PC-3 (cell line): ENCODE measurements at places on chromosomes 3 and 15.
A peak's percentile ranks its signal among the peaks of the same experiment; 100 is the strongest.

DNA sequence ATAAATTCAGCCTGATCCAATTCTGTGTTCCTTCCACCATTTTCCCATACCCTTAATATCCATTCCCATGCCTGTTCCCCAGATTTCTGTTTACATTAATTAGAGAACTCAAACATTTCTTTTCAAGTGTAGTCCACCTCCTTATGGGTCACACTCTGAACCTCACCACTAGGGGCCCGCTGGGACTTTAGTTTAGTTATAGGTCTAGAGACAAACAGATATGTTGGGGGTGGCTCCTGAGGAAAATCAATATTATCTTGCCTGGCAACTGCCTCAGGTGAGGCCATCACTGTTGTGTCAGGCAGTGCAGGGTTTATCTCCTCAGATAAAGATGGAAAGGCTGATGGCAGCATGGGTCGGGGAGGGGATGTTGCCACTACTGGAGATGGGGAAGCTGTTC lies 72.8 kb downstream of the CLDN1 start:
- DNase-seq, result no peak

GRCh38 chr3:128923576-128923975 lies 44.2 kb downstream of the ACAD9 start:
- DNase-seq, result no peak

GRCh38 chr15:29123171-29123570 lies 146.5 kb downstream of the NSMCE3 start:
- DNase-seq, result no peak

- peak; percentile 13 for DNase-seq
Observed at GRCh38 chr3:46479696-46480095, 15.0 kb upstream of the LTF start.

GRCh38 chr15:56821721-56822425 lies 88.6 kb upstream of the ZNF280D start:
- peak; percentile 69 for DNase-seq

DNA sequence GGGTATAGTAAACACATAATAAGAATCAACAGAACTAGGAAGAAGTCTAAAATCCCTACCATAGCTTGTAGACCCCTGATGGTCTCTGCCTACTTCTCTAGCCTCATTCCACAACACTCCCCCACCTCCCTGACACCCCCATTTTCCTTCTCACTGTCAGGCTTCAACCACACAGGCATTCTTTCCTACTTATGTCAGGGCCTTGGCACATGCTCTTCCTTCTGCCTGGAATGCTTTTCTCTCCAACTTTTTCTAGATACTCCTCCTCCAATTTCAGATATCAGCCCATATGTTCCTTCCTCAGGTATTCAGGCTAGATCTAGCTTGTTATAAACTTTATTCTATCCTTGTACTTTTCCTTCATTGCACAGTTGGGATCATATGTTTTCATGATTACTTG lies 106.0 kb upstream of the MRPL3 start:
- DNase-seq, result no peak

DNA sequence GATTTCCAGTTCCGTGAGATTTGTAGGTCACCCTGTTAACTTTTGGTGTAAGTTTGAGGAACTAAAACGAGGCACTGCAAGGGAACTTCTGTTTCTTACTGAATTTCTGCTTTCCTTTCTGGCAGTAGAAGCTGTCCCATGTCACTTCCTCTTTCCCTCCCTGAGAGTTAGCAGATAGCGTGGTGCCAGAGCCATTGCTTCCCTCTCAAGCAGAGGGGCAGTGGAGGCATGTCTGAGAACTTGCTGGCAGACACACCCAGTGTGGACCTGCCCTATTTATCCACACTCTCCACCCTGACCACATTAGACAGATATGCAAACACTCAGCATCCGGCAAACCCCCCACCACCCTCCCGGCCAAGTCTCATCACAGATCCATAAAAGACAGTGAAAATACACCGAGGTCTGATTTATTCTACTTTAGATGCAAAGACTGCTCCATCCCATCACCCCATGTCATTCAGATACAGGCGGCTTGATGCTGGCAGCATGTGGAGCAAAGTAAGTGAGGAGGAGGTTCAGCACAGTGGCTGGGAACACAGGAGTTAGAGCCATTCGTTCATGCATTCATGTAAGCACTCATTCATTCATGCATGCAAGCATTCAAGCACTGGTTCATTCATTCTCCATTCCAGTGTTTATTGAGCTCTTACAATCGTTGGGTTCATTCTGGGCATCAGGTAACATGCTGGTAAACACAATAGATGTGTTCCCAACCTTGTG lies 324.7 kb downstream of the SHQ1 start:
- peak; percentile 66 for DNase-seq

DNA sequence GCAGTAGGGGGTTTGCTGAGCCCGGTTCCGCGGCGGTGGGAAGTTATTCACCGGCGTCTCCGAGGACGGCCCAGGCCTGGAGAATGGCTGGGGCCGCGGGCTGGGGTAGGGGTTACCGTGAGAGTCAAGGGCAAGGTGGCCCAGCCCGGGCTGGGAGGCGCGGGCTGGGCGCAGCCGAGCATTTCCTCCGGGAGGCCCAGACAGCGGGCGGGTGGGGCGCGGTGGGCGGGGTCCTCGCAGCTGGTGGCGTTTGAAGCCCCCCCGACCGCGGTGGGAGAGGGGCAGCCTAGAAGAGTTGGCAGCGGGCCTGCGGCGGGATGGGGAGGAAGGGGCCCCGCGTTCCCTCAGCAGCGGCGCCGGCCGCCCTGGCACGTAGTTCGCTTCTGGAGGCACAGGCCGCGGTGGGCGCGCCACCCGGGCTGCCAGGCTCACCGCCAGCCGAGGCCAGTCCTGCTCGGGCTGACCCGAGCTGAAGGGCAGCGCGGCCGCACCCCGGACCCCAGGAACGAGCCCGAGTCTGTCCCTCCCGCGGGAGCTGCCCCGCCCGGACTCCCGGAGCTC lies 960 bp upstream of the KLF13 start:
- DNase-seq, result peak; percentile 4

- DNase-seq, result no peak
Observed at GRCh38 chr3:20007960-20008359, 4.1 kb downstream of the PP2D1 start.

DNA sequence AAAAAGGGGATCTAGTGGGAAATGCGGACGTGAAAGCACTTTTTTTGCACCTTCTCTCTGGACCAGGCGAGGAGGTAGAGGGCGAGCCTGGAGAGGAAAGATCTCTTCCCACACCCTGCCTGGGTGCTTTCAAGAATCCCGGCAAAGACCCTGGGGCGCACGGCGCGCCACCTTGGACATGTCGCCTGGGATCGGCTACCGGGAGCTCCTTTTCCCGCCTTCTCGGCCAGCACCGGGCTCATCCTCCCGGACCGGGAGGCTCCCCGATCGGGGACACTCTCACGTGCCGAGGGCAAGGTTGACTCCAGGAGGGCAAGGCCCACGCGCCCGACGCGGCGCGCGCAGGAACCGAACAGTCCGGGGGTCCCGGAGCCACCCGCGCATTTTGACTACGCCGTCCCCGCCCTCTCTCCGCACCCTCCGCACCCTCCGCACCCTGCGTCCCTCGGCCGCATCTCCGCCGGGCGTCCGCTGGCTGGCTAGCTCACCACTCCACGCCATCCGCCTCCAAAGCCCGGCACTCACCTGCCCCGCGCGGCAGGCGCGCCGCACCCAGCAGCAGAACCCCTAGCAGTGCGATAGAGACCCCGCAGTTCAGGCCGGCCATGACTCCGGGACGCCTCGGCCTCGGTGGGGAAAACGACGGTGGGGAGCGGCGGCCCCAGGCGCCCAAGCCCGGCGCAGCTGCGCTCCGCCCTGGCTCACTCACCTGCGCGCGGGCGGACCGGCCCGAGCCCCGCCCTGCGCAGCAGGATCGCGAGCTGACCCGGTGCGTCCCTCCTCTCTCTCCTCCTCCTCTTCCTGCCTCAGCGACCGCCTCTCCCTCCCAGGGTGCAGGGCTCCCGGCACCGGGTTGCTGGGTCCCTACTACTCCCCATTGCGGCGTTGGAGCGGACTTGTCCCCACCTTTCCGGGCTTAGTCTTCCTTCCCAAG lies at the start of gene CDCP1:
CDCP1 (minus strand) TSS at position 698 of the 934 bp plus-strand sequence; CDS start at position 607, 91 bp downstream.
- DNase-seq, result peak; percentile 81

DNA sequence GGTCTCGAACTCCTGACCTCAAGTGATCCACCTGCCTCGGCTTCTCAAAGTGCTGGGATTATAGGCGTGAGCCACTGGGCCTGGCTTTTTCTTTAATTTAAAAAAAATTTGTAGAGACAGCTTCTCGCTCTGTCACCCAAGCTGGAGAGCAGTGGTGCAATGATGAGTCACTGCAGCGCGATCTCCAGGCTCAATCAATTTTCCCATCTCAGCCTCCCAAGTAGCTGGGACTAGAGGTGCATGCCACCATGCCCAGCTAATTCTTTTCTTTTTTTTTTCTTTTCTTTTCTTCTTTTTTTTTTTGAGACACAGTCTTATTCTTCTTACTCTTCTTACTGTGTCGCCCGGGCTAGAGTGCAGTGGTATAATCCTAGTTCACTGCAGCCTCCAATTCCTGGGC lies 19.8 kb downstream of the TUBGCP4 start:
- no peak for DNase-seq
